NCI-H2081 (cell line): ENCODE measurements at places on chromosomes 1 and 21.

DNA sequence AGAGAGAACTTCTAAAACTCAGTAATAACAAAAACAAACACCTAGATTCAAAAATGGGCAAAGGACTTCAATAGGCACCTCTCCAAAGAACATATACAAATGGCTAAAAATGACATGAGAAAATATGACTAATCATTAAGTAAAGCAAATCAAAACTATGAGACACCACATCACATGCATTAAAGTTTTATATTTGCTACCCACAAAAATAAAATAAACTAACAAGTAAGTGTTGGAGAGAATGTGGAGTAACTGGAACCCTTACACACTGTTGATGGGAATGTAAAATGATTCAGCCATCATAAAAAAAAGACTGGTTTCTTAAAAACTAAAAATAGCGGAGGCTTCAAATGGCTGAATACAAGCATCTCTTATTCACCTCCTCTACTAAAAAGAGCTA, 262.1 kb upstream of the PKN2 start:
- no peak for DNase-seq

DNA sequence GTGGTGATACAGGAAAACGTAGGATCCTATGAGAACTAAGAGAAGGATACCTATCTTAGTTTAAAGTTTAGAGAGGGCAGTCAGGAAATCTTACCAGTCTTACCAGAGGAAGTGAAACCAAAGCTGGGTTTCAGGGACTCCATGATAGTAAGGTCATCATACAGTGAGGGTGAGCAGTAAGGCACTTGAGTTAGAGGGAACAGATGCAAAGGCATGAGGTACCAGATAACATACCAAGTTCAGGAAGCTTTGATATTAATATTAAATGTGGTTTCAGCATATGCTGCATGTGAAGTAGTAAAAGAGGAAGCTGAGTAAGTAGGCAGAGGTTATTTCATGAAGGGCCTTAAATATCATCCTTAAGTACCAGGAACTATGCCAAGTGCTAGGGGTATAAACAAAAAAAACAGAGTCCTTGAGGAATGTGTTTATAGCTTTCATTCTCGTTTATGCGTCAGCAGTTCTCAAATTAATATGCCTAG, 16.9 kb downstream of the ATG4C start:
- no peak for DNase-seq

DNA sequence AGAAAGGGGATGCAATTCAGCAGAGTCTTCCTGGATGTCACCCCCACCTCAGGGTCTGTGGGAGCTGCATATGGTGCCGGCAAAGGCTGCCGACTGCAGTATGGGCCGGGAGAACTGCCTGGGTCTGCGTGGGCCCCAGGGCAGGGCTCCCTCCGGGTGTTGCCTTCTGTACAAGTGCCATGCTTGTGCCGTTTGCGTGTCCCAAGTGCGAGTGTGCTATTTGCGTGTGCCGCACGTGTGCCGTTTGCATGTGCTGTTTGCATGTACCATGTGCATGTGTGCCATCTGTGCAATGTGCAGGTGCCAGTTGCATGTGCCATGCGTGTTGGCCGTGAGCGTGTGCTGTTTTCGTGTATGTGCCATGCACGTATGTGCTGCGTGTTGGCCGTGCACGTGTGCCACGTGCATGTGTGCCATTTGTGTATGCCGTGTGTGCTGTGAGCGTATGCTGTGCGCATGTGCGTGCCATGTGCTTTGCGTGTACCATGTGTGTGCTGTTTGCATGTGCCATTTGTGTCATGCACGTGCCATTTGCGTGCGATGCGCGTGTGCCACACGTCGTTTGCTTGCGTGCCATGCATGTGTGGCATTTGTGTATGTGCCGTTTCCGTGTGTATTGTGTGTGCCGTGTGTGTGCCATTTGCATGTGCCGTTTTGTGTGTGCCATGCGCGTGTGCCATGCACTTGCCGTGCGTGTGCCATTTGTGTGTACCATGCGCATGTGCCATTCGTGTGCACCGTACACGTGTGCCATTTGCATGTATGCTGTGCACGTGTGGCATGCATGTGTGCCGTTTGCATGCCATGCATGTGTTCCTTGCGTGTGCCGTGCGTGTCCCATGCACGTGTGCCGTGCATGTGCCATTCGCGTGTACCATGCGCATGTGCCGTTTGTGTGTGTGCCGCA, 1.5 kb upstream of the TAS1R3 start:
- DNase-seq: no peak

- no peak for DNase-seq
Measured at GRCh38 chr1:94254073-94254810, 16.9 kb upstream of the ARHGAP29 start.

GRCh38 chr1:7267493-7267892, 482.2 kb downstream of the CAMTA1 start:
- no peak for DNase-seq

DNA sequence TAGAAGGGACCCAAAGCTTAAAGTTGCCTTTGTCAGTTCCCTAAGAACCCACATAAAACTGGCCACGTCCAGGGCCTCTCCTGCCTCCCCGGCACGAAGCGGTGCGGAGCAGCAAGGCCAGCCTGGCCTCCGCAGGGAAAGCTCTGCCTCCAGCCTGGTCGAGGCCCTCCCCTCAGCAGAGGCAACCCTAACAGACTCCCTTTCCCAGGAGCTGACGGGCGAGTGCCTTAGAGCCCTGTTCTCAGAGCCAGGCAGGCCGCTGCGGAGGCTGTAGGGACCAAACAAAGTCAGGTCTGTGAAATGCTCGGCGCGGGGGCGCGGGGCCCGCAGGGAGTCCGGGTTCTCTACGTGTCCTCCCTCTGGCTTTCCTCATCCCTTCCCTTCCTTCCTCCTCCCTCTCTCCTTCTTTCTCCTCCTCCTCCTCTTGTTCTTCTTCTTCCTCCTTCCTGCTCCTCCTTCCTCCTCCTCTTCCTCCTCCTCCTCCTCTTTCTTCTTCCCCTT, 40.7 kb downstream of the RIPK4 start:
- DNase-seq: no peak

GRCh38 chr1:81369833-81370232, 430.9 kb upstream of the ADGRL2 start:
- DNase-seq: no peak

- DNase-seq: no peak
Measured at GRCh38 chr1:161018631-161018930, 2.4 kb downstream of the F11R start.

DNA sequence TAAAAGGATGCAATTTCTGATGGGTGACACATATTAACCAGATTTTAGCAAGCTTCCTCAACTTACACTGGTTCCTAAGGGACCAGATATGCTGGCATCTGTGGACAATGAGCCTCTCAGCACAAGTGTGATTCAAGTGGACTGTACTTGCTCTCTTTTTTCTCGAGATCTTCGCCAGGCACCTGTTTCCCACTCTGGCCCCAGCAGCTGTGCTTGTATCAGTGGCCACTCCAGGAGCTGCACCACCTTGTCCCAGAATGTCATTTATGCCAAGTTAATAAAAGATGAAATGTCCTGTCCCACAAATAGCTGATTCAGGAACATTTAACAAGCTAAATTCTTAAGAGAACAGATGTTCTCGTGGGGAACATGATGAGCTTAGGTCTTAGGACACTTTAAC, 14.6 kb downstream of the C1orf198 start:
- no peak for DNase-seq

GRCh38 chr1:153818876-153819275, 43.7 kb downstream of the SLC27A3 start:
- no peak for DNase-seq

DNA sequence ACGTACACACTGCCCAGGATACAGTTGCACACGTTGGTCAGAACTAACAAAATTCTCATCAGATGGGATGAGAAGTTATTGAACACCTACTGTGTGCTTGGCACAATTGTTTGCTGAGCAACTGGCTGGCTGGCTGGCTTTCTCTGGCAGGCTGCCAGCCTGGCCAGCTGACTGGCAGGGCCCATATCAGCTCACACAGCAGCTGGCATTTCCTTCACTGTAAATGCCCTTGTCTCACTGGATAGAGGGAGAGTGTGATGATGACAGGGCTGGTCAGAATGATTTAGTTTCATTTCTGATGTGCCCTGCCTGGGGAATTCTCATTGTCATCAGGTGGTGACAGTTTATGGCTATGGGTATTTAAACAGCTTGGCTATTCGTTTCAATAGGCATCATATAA, 15.8 kb downstream of the CAMK2N1 start:
- DNase-seq: no peak

DNA sequence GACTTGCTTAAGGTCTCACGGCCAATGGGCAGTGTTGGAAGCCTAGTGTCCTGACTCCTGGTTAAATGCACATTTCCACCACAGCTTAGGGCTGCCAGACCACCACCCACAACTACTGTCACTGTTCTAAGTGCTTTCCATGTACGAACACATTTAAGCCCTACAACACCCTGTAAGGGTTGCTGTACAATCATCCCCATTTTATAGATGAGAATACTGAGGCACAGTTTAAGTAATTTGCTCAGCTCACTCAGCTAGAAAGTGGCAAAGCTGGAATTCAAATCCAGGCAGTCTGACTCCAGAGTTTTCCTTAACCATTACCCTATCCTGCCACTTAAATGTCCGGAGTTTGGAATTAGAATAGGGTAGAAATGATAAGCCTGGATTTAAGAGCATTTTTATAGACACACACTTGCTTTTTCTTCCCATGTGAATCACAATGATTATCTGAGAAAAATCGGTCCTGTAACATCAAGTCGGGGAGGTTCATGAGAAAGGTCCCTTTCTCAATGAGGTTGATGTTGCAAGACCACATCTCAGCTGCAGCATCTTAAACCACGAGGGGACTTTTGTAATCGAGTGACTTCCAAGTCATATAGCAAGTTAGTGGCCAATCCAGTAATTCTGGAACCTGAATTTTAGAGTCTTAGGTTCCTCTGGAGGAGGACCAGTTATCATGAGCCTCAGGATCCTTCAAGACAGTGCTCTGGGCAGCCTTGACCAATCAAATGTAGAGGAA, 8.6 kb downstream of the E2F2 start:
- no peak for DNase-seq

DNA sequence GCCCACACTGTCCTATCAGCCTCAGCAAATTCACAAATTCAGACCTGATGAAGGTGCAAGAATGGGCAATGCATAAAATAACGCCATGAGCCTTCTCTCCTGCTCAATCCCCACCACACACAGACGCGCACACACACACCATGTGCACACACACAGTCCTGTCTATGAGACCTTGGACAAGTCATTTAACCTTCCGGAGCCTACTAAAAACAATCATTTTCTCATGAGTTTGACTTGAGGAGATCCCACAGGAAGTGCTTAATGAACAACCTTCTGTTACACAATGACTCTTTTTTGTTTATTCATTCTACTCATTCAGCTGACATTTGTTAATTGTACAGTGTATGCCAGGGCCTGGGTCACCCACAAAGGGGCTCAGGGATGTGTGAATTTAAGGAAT, 125.4 kb downstream of the EDEM3 start:
- no peak for DNase-seq

GRCh38 chr1:20992322-20993056, 184.2 kb downstream of the EIF4G3 start:
- no peak for DNase-seq

- no peak for DNase-seq
Measured at GRCh38 chr1:168150283-168150682, 13.6 kb upstream of the GPR161 start.

DNA sequence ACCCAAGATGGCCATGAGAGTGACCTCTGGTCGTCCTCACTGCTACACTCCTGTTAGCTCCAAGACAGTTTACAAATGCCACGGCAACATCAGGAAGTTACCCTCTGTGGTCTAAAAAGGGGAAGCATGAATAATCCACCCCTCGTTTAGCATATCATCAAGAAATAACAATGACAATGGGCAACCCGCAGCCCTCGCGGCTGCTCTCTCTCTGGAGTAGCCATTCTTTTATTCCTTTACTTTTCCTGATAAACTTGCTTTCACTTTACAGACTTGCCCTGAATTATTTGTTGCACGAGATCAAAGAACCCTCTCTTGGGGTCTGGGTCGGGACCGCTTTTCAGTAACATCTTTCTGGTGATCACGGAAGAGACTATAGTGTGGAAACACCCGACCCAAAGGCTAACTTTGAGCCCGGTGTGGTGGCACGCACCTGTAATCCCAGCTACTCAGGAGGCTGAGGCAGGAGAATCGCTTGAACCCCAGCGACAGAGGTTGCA, 19.8 kb upstream of the COX20 start:
- DNase-seq: no peak

DNA sequence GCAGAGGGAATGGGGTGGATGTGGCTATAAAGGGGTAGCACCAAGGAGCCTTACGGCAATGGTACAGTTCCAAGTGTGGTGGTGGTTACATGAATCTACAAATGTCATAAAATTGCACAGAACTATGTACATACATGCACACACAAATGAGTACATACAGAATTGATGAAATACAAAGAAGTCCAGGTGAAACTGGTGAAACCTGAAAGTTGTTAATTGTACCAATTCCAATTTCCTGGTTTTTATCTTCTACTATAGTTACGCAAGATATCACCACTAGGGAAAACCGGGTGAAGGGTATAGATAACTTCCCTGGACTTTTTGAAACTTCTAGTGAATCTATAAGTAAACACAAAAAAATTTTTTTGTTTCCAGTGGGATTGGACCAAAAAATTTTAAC, 18.9 kb downstream of the HSF2BP start:
- no peak for DNase-seq

- no peak for DNase-seq
Measured at GRCh38 chr1:83055391-83056170, 943.4 kb downstream of the TTLL7 start.

- DNase-seq: peak; percentile 53
Measured at GRCh38 chr1:207992677-207993236, 81.8 kb upstream of the CD34 start.

DNA sequence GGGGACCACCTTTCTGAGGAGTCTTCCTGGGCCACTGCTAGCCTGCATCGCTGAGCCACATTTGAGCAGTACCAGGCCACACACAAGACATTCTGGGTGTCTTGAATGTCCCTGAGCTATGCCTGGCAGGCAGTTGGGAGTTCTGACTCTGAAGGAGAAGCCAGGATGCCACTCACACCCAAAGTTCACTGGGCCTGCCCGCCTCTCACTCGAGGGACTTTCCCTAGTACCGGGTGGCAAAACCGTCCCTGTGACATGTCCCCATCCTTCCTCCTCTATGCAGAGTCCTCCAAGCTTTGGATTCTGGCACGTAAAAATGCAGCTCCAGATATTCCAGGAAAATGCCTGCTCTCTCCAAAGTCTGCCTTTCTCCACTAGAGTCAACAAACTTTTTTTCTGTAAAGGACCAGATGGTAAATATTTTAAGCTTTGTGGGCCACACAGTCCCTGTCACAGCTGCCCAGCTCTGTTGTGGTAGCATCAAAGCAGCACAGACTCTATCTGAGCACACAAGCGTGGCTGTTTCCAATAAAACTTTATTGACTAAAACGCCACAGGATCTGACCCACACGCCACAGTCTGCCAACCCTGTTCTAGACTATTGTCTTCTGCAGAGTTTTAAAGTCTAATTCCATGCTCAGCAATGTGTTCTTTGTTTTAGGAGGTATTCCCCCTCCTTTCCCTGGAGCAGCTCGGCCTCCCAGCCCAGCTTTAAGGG, 19.2 kb upstream of the GUCA2B start:
- no peak for DNase-seq
